ENCODE measurements at places on chromosomes 12 and 14.
A peak's percentile ranks its signal among the peaks of the same experiment; 100 is the strongest.

- DNase-seq, result no peak
These were observed 190.2 kb downstream of the KIF26A start for GRCh38 chr14:104328607-104329006.

GRCh38 chr14:65824285-65824977 is 411.9 kb downstream of the FUT8 start:
- DNase-seq, result peak; percentile 70

DNA sequence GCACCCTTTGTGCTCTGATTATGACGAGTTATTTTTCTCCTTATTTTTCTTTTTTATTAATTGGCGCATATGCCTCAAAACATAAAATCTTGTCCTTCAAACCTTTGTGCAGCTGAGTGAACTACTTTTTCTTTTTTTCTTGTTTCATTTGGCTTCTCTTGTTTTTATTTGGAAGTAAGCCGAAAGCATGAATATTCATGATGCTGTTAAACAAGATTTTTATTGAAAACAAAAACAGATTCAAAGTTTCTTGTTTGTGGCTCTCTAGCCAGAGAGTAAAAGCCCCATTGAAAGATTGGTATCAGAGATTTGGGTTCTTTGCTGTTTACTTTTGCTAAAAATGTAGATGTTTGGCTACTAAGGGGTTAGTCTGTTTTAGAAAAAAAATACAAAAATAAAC is 183.8 kb downstream of the TMEM132C start:
- DNase-seq, result no peak

GRCh38 chr12:45244561-45245343 is 28.9 kb downstream of the ANO6 start:
- no peak for DNase-seq

GRCh38 chr14:64605926-64606685 is 56.3 kb downstream of the PPP1R36 start:
- no peak for DNase-seq

DNA sequence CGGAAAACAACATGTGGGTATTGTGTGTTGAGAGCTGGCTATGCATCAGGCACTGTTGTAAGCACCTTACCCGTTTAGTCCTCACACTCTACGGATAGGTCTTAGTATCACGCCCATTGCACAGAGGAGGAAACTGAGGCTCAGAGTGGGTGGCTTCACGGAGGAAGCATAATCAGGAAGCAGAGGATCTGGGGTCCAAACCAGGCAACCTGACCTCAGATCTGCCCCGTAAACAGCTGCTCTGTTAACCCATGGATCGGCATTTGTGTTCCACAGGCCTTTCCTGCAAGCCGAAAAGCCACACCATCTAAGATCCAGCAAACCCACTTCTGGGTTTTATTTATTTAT is 107.9 kb downstream of the SCARB1 start:
- no peak for DNase-seq

- no peak for DNase-seq
These were observed 19.1 kb downstream of the BCL7A start for GRCh38 chr12:122040579-122041386.
